Skeletal muscle cell (primary cell): ENCODE measurements at places on chromosomes 11 and 22.

DNA sequence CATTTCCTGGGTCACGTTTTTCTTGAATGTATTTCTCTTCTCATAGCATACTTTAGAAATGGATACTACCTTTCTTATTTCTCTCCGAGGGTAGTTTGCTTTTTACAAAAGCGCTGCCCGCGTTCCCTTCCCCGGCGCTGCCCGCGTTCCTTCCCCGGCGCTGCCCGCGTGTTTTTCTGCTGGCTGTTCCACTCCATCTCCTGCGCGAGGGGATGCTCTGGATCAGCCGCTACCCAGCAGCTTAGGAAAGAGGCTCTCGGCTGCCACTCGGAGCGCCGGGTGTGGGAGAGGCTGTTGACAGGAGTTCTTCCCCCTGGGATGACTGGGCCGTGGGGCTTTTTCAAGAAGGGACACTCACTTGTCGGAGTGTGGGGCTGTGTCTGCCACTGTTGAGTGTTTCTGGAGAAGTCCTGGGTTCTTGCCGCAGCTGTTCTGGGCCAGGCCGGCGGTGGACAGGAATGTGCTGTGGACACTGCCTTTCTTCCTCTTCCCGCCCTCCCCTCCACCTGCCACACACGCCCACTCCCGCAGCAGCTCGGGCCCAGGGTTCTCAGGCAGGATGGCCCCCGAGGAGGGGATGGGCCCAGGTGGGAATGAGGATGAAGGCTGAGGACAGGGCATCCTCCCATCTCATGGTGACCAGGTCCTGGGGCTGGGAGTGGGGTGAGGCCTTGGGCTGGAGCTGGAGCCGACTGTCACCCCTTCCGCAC, 30.6 kb downstream of the GLB1L2 start:
- DNase-seq, result no peak

DNA sequence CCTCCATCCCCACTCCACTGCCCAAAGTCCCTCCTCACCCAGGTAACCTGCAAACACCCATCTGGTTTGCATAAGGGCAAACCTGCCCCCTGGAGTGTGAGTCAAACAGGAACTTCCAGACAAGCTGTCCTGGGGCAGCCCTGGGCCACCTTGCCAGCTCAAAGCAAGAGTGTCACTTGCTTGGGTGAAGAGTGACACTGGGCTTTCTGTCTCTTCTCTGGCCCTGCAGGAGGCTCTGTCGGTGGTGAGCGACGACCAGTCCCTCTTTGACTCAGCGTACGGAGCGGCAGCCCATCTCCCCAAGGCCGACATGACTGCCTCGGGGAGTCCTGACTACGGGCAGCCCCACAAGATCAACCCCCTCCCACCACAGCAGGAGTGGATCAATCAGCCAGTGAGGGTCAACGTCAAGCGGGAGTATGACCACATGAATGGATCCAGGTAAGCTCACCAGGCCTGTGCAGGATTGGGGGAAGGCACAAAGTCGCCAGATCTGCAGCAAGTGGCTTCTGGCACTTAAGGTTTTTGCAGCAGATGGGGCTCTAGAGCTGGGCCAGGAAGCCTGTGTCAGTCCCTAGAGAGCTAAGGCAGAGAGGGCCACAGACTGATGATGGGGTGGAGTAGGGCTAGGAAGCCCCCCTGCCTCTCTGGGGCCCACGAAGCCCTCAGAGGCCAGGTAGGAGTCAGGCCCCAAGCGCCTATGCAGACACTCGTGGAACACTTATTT, 64.2 kb downstream of the FLI1 start:
- no peak for DNase-seq

GRCh38 chr11:134592391-134592990, 180.4 kb upstream of the B3GAT1 start:
- DNase-seq, result no peak

GRCh38 chr11:58832056-58832645, 12.4 kb downstream of the GLYATL2 start:
- no peak for DNase-seq

- DNase-seq, result no peak
These were observed 39.4 kb downstream of the ST14 start for GRCh38 chr11:130198964-130199363.

- no peak for DNase-seq
These were observed 98.5 kb upstream of the CSNK2A3 start for GRCh38 chr11:11451501-11452005.
